Type B pancreatic cell (in vitro differentiated cells): ENCODE measurements at places on chromosomes 2 and 18. TPM values are rescaled to one million over a fixed set of nuclear protein-coding genes. Genes with fewer than 3 reads are reported as not detected.
A peak's percentile ranks its signal among the peaks of the same experiment; 100 is the strongest.

DNA sequence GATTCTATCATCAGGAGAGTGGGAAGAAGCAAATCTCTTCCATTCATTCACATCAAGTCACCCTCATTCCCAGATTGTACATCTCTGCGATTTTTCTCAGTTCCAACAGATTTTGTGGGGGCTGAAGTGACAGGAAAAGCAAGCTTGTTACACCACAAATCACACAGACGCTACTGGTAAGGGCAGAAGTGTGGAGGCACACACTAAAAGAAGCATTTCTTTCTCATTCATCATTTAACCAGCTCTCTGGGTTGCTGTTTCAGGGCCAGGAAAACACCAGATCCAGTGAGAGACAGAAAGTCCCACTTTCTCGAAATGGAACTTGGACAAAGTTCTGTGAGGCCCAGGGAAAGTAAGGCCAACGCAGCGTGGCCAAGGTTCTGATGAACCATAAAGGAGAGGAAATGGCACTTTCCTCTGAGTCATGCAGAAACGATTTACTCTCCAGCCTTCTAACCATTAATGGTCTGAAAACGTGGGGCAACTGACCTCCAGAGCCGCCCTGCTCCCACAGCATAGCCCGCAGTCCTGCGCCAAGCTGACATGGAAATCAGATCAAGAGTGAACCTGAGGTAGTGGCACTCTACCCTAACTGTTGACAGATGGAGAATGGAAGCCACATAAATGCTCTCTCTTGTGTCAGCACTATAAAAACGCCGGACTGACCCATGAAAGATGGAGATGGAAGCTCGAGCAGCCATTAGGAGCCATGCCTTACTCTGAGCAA lies 191.0 kb downstream of the C1D start:
- DNase-seq, result no peak

GRCh38 chr2:15593327-15593705 lies 1.6 kb downstream of the DDX1 start:
- DNase-seq, result no peak

GRCh38 chr2:224561234-224562005 lies 23.7 kb downstream of the CUL3 start:
- DNase-seq, result no peak

DNA sequence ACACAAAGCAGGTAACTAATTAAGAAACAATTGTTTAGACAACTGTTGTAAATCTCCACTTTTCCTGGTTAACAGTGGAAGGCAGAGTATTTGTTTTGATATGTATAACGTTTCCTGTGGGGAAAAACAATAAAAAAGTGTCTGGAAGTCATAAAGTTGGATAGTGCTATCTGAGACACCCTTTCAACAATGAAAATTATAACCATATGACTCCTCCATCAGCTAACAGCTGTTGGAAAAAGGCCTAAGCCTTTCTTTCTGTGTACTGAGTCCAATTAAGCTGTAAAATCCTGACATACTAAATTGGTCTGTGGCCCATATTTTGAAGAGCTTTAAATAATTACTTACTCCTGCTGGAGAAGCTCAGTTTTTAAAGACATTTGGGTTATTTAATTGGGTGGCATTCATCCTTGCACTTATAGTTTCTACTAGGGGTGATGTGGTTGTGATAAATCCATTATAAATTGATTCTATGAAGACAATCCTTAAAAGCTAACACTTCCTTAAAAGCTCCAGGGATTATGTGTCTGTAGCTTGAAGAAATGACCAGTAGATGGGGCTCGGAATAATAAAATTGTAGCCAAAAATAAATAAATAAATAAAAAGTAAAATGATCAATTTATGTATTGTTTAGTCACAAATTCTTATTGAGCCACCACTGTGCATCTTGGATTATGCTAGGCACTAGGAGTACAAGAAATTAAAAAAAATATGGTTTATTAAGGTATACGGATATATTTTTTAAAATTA lies 698.1 kb upstream of the NXPH2 start:
- DNase-seq, result no peak

- DNase-seq, result peak; percentile 86
Measured at GRCh38 chr2:10835052-10835970, 22.7 kb upstream of the PDIA6 start.

GRCh38 chr2:100396483-100396882 lies 21.0 kb downstream of the CHST10 start:
- no peak for DNase-seq

DNA sequence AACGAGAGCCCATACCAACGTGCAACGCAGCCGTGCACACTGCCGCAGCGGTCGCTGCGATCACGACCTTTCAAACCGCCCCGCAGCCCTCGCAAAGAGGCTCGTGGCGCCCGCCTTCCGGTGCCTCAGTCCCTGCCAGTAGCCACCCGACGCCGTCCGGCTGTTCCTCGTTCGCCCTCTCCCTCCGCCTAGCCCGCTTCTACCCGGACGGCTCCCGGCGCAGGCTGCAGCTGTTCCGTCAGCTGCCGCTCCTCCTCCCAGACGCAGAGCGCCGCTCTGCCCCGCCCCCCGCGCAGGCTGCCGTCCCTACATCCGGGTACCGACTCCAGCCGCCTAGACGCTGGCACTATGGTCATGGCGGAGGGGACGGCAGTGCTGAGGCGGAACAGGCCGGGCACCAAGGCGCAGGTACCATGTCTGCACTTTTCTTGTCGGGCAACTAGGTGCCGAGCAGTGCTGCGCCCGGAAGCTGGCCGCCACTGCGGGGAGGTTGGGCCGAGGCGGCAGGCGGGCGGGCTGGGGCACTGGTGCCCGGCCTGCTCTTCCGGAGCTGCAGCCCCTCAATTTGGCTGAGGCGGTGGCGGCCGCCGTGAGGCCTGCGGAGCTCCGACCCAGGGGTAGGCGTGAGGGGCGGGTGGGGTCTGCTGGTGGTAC lies at the start of gene MOB4:
MOB4 (plus strand) TSS at position 328 of the 654 bp plus-strand sequence; CDS start at position 349, 21 bp downstream.
- peak; percentile 97 for DNase-seq

DNA sequence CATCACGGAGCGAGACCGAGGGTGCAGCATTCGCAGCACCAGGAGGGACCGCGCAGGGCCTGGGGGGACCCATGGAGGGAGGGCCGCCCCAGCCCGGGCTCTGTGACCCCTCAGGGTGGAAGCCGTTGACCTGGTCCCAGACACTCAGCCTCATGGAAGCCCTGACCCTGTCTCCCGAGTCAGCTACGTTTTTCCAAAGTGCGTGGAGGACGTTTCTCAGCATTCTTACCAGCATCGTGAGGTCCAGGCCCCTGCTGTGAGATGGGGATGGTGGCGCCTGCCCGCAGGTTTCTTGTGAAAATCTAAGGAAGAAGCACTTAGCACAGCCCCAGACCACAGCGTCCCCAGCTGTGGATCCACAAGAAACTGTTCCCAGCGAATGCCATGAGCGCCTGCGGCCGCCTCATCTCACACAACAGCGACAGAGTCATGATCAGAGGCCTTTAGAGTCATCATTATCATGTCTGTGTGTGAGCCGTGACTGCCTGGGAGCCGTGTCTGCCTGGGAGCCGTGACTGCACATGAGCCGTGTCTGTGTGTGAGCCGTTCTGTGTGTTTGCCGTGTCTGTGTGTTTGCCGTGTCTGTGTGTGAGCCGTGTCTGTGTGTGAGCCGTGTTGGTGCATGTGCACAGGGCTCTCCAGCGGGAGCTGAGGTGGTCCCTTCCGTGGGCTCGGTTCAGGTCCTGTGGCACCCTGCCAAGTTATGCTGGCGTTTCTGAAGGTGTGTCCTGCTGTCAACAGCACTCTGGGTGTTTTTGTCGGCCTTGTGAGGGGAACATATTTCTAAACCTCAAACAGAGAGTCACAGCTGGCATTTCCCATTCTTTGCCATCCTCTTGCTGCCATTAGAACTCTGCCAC lies 49.2 kb upstream of the KCNG2 start:
- DNase-seq, result no peak

GRCh38 chr2:2875831-2876230 lies 501.8 kb downstream of the EIPR1 start:
- DNase-seq, result no peak

DNA sequence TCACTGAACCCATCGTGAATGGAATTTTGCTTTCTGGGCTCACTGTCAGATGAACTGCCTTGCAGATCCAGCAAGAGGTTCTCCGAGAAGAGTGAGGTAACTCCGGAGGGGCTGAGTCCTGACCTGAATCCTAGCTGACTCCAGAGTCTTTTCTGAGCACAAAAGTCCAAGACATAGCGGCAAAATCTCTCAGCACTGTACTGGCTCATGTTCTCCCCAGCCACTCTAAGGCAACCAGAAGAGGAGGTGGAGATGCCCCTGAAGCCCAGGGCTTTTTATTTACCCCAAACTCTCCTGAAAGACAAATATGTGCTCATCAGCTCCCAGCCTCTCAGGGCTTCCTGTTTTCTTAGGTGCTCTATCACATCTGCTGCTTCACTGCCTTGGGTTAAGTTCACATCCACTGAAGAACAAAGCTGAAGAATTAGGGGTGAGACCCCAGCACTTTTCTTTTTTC lies 221.8 kb downstream of the MREG start:
- no peak for DNase-seq

DNA sequence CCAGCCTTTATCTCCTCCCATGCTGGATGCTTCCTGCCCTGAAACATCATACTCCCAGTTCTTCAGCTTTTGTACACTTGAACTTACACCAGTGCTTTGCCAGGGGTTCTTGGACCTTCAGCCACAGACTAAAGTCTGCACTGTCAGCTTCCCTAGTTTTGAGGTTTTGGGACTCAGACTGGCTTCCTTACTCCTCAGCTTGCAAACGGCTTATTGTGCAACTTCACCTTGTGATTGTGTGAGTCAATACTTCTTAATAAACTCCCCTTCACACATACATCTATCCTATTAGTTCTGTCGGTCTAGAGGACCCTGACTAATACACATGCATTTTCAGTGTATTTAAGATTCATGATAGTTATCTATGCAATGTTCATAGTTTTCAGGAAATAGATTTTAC lies 35.8 kb upstream of the ZNF804A start:
- no peak for DNase-seq

- DNase-seq, result no peak
Measured at GRCh38 chr2:182821182-182821581, 45.3 kb downstream of the FRZB start.

The TRIM43 gene
- not detected in 2 replicates for total RNA-seq

The CNGA3 gene
- total RNA-seq, result 3.7 and 6.8 TPM in 2 replicates

The RTP5 gene
- total RNA-seq, result not detected in 2 replicates

The PMAIP1 gene
- total RNA-seq, result 16.5 and 24.4 TPM in 2 replicates

The ATP5F1A gene
- total RNA-seq, result 526 and 558 TPM in 2 replicates

The FBXO48 gene
- 1.00 and 2.0 TPM in 2 replicates for total RNA-seq

The IL36B gene
- not detected in 2 replicates for total RNA-seq

The SH3RF3 gene
- 2.5 and 13.9 TPM in 2 replicates for total RNA-seq
